Stimulated activated CD8-positive, alpha-beta memory T cell treated with anti-CD3 and anti-CD28 coated beads, Interleukin-2, amount 100 ng/mL, for 1 hour (primary cell): ENCODE measurements at places on chromosomes 2 and 18.

DNA sequence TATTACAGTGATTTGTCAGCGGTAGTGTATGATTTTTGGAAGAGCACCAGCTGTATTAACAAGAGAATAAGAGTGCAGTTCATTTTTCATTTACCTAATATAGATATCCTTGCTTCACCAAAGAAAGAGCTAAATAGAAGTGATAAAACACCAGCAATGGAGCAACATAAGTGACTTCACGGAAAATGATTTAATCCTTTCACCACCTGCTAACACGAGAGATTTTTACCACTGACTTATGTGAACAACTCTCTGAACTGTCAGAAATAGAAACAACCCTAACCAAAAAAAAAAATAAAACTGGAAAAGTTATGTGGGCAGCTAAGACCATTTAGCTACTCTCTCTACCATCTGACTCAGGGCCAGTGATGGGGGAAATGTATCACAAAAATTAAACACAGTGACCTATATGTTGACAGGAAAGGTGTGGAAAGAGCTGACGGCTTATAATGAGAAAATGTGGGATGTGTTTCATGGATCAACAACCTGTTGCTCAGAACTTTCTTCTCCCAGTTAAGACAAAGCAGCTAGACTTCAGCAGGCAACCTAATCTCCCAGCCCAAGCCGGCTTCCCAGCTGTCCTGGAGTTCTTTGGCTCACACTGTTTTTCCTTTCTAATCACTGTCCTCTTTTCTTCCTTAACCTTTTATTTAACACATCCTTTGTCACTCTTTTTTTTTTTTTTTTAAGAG is 272.7 kb downstream of the SS18 start:
- DNase-seq = no peak

DNA sequence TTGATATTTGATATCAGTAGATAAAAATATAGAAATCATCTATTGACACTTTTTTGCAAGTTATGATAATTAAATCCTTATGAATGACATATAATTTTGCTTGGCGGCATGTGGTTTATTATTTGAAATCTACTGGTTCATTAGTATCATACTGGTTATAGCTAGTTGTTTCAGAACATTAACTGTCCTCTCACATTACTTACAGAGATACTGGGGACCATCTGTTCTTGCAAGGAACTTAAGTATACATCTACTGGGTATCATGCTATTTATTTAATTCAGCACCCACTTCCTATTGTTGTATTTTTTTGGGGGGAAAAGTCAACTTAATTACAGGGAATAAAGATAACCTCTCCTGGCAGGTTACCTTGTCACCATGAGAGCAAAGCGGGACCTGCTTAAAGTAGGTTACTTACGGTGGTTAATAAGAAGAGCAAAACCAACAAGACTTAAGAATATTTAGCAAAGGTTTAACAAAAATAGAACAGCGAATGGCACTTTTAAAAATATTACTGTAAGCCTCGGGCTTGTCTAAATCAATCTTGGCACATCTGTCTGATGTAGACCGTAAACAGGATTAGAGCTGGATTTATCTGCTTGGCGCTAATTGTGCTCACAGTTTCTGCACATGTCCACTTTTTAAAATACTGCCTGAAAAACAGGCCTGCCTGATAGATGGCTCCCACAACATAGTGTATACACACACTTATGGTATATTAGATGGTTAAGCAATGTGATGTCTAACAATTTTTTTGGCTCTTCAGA is 41.8 kb downstream of the CERKL start:
- DNase-seq = no peak

GRCh38 chr18:58338961-58339592 is 289.8 kb downstream of the ALPK2 start:
- DNase-seq = no peak

DNA sequence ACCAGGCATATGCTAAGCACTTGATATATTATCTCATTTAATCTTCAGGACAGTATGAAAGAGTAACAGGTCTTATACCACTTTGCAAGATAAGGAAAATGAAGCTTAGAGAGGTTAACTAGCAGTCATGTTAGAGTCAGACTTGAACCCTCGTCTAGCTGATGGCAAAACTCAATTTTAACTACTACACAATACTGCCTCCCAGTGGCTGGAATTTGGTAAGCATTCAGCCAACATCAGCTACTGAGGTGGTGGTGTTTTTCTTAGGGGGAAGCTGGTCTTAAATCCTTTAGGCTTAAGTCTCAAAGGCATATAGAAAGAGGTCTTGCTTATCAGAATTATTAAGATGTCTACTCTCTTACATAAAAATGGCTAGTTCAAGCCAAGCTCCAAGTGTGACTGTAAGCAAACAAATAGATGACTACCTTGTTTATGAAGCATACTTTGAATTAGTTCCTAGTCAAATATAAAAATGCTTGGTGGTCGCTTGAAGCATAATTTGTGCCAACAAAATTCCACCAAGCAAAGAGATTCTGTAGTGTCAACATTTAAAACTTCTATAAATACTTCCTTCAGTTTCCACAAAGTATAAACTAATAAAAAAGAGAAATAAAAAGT is 325.4 kb upstream of the FIGN start:
- DNase-seq = no peak

GRCh38 chr2:2788076-2788475 is 457.0 kb upstream of the MYT1L start:
- no peak for DNase-seq

GRCh38 chr18:69883781-69884180 is 63.9 kb downstream of the CD226 start:
- no peak for DNase-seq

DNA sequence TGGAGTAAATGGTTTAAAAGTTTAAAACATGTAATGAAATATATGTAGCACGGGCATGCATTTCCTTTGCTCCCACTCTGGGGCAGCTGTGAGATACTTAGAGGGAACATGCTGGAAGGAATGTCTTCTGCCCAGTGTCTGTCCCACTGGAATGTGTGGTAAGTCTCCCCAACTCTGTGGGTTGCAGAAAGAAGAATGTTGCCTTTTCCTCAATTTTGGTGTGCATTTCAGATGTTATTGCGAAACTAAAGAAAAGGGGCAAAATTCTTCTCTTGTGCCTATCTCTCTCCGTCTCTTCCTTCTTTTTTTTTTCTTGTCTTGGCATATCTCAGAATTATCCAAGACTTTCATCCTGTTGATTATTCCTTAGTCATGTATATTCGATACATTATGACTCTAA is 201.1 kb downstream of the SH3RF3 start:
- DNase-seq = no peak

DNA sequence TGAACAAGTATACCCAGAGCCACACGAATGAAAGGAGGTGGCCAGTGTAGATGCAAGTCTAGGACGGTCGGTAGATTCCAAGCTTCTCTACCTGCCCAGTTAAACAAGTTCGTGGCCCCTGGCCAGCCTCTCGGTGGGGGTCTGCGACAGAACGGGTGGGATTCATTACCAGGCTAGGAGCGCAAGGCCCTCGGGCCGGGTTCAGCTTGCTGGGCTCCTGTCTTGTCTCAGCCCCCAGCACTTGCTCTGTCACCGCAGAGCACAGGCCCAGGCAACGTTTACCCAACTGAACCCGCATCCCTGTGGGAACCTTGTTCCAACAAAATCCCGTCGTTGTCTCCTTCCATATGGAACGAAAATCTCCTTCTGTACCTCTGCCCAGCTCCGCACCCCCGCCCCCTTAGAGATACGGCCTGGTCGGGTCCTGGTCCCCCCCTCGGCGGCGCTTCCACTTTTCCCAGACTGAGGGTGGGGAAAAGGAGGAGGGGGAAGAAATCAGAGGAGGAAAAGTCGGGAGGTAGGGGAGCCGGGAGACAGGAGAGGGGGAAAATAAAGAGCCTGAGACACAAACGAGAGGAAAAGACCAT is 1.9 kb upstream of the EMX1 start:
- DNase-seq = no peak

DNA sequence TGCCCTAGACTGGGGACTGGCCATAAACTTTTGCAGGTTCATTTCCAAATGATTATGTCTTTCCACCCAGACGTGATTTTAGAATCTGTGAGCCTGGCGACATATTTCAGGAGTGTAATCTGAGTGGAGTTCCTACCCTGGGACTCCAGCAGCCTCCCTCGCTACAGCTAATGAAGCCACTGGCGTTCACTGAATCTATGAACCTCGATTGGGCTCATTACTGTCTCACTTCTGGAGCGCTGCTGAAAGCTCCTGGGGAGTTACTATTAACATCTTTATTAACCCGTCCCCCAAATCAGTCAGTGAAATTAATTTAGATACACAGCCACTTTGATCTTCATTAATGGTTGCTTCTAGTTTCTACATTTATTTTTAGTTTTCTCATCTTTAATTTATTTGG is 56.5 kb downstream of the CDK15 start:
- no peak for DNase-seq

DNA sequence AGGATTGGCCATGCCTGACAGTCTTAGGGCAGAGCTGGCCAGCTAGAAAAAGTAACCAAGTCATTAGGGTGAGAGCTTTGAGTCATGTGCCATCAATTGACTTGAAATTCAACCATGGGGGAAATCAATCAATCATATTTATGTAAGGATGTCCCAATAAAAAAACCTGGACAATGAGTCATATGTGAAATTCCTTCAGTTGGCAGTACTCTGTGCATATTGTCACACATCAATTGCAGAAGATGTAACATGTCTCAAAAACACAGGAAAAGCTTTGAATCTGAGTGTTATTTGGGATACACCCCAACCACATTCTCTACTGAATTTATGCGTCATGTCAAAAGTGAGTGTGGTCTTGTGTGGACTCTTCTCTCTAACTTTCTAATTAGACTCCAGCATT is 1004.1 kb upstream of the NRXN1 start:
- DNase-seq = no peak

- DNase-seq = no peak
Observed at GRCh38 chr2:9170458-9171130, 36.0 kb upstream of the ASAP2 start.
